Stimulated activated CD4-positive, alpha-beta T cell treated with anti-CD3 and anti-CD28 coated beads, Interleukin-1b, Interleukin-23, amount 100 ng/mL, for 1 hour (primary cell): ENCODE measurements at places on chromosomes 4 and X.

GRCh38 chr4:165325732-165326512, 1.5 kb upstream of the MSMO1 start:
- no peak for DNase-seq

- DNase-seq: no peak
These were observed 150.9 kb downstream of the ENPP6 start for GRCh38 chr4:184066584-184067300.

DNA sequence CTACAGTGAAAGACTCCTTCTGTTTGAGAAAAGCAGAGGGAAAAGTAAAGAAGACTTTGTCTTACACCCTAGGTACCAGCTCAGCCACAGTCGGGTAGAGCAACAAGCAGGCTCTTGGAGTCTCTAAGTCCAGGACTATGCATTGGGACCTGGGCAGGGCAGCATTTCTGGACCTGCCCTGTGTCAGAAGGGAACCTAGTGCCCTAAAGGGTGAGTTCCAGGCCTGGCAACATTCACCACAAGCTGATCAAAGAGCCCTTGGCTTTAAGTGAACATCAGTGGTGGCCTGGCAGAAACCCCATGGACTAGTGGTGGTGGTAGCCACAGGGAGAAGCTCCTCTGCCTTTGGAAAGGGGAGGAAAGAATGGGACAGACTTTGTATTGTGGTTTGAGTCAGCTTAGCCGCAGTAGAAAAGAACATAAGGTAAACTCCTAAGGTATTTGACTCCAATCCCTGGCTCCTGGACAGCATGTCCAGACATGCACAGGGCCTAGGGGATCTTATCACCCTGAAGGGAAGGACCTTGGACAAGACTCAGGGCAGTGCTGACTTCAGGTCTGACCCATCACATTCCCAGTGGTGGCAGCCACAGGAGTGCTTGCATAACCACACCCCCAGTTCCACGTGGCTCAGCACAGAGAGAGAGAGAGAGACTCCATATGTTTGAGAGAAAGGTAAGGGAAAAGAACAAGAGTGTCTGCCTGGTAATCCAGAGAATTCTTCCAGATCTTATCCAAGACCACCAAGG, 32.6 kb downstream of the CCDC158 start:
- DNase-seq: no peak

- DNase-seq: no peak
These were observed 13.1 kb downstream of the NAT8L start for GRCh38 chr4:2071912-2072867.

- no peak for DNase-seq
These were observed 32.8 kb upstream of the MAGEA4 start for GRCh38 chrX:151879856-151880255.

DNA sequence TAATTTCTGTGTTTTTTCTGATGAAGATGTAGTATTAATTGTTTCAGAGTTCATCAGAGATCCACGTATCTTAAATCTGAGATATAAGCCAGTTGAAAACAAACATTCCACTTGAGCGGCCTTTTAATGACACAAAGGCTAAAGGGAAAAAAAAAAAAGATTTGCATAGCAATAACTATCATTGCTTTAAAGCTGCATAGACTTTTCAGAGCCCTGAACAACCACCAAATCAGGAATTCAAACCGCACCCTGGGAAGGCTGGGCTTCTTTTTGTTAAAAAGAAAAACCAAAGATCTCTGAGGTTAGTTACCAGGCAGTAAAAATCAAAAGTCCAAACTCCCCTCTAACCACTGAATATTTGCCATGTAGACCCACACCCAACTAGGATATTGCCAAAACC, 206.0 kb downstream of the HHIP start:
- DNase-seq: no peak
